ENCODE measurements at places on chromosomes 16 and 17.

DNA sequence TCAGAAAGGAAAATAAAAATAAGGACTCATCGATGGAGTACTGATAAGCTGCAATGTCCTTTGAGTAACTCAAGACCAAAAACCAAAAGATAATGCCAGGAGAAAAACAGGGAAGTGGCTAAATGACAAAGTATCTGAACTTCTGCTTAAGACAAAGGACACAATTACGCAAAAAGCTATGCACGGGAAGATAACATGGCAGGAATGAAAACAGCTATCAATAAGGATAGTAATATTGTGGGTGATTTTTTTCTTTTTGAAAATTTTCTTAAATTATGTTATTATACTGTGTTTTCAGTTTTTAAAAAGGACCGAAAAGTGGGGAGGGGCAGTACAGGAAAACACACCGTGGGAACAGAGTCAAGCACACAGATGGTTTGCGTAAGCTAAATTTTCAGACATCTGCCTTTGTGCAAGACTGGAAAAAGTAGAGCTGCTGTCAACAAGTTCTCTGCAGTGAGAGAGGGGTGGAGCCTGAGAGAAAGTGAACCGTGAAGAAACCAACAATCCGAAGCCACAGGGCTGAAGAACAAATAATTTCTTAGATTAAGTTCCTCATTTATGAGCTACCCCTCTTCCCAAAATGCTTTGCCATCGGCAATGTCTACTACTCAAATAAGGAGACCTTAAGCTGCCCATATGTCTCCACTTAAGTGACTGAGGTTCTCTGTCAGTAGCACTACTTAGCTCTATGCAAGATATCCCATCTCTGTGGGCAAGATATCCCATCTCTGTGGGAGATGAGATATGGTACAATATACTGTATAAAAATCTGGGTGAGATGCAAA, 99.9 kb upstream of the CORO6 start:
- DNase-seq, result peak; percentile 31

DNA sequence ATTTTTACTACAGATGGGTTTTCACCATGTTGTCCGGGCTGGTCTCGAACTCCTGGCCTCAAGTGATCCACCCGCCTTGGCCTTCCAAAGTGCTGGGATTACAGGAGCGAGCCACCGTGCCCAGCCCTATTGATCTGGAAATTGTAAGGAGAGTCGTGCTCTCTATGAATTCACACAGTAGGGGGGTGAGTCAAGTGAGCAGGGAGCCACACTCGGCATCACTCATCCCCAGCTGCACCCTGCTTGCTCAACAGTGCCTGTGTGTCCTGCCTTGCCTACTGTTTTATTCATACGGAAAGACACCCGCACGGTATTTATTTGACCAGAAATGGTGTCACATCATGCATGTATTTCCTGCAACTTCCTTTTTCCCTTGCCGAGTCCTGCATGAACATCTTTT, 157.2 kb upstream of the FOXF1 start:
- DNase-seq, result no peak

- DNase-seq, result no peak
Measured at GRCh38 chr16:81695321-81696165, 83.5 kb upstream of the PLCG2 start.

DNA sequence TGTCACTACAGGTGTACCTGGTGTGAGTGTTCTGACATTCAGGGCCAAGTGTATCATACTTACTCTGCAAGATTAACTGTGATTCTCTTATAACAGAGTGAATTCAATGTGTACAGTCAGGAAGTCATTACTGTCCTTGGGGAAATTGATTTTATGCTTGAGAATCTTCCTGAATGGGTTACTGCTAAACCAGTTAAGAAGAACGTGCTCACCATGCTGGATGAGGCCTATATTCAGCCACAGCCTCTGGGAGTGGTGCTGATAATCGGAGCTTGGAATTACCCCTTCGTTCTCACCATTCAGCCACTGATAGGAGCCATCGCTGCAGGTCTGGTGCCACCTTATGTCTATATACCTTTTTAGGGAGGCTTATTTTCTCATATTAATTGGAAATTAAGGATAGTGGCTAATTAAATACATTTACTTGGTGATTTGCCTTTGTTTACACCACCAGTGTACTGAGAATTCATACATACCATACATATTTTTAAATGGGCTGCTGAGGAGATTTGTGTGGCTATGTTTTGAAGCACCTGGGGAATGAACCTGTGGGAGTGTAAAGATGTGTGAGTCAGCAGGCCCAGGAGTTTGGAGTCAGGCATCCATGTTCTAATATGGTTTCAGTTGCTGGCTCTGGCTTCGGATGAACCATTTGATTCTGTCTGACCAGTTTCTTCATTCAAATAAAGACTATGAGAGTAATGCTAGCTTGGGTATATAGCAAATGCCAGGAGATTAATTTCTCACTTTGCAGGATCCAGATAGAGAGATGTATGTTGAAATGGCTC, 3.1 kb downstream of the ALDH3A2 start:
- DNase-seq, result no peak

DNA sequence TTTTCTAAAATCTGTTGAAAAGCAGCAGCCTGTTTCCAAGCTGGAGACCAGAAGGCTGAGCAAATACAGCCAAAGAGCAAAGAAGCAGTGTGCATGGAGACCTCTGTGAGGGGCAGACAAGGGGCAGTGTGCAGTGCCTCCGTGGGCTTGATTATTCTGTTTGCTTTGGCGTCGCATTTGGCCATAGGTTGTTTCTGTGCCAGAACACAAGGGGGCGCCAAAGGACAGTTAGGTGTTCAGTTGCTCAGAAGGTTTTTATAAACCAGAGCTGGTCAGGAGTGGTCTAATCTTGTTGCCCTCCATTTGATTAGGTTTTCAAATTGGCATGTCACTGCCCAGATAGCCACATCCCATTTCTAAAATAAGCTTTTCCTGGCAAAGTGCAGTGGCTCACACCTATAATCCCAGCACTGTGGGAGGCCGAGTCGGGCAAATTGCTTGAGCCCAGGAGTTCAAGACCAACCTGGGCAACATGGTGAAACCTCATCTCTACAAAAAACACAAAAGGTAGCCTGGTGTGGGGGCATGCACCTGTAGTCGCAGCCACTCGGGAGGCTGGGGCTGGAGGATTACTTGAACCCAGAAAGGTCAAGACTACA, 10.6 kb downstream of the MYH3 start:
- no peak for DNase-seq

DNA sequence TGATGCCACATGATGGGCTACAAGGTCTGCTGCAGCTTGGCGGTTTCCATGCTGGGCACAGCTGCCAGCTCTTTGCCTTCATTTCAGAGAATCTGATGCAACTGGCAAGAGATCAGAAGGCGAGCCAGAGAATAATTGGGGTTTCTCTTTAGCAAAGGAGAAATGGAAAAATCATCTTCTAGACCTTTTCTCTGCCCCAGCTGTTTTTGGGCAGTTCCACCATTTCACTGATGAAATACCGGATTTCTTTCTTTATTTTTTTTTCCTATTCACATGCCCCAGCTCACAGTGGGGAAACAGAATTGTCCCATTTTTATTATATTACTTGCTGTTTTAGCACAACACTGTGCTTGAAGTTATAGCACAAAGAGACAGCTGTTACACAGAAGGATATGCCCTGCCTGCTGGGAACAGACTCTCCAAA, 439.3 kb upstream of the GOT2 start:
- DNase-seq, result no peak

- DNase-seq, result no peak
Measured at GRCh38 chr17:35868737-35869136, at the start of gene HEATR9. Gene HEATR9 (minus strand): TSS chr17:35868891. CDS start chr17:35868742, 149 bp downstream.

Measured in GM12892 (cell line).